Stimulated activated CD4-positive, alpha-beta T cell treated with anti-CD3 and anti-CD28 coated beads, Interleukin-1b, Interleukin-23, amount 100 ng/mL, for 48 hours (primary cell): ENCODE measurements at places on chromosomes 16 and 17.

GRCh38 chr17:14298221-14298946 is 2.5 kb upstream of the HS3ST3B1 start:
- DNase-seq = no peak

DNA sequence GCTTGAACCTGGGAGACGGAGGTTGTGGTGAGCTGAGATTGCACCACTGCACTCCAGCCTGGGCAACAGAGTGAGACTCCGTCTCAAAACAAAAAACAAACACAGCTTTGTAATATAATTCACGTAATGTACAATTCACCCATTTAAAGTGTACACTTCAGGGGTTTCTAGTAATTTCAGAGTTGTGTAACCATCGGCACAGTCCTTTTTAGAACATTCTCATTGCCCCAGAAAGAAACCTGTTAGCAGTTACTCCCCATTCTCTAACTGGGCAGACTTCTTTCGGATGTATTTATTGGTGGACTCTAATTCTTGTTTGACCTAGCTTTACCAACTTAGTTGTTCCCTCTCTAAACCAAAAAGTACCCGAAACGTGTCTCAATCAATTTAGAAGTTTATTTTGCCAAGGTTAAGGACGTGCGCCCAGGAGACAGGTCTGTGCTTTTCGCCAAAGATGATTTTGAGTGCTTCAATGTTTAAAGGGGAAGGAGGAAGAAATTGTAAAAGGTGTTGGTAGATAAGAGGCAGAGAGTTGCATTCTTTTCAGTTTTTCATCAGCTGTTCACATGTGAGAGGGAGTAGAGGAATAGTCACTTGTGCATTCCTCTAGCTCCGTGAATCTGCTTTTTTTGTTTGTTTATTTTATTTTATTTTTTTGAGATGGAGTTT is 175.3 kb downstream of the PRKCA start:
- no peak for DNase-seq

DNA sequence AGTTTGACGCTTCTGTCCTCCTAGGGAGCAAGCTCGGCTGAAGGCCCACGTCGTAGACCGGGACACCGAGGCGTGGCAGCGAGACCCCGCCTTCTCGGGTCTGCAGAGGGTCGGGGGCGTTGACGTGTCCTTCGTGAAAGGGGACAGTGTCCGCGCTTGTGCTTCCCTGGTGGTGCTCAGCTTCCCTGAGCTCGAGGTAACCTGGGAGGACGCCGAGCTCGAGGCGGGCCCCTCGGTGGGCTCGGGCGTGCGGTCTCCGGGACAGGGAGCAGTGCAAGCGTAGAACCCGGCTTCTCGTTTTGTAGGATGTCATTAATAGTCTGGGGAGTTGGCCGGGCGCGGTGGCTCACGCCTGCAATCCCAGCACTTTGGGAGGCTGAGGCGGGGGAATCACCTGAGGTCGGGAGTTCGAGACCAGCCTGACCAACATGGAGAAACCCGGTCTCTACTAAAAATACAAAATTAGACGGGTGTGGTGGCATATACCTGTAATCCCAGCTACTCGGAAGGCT is 715 bp downstream of the ENDOV start:
- no peak for DNase-seq

DNA sequence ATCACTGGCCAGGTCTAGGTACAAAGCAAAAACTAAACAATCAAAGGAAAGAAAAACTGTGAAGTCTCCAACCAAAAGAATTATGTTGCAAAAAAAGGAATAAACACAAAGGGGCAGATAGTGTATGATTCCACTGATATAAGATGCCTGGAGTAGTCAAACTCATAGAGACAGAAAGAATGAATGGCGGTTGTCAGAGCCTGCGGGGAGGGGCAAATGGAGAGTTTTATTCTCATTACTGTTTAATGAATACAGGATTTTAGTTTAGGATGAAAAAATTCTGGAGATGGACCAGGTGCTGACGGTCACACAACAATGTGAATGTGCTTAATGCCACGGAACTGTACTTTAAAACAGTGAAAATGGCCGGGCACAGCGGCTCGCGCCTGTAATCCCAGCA is 20.7 kb downstream of the STAT5B start:
- DNase-seq = no peak

- no peak for DNase-seq
These were observed 13.3 kb downstream of the COTL1 start for GRCh38 chr16:84604477-84605013.
